ENCODE measurements at places on chromosomes 16 and 17.

DNA sequence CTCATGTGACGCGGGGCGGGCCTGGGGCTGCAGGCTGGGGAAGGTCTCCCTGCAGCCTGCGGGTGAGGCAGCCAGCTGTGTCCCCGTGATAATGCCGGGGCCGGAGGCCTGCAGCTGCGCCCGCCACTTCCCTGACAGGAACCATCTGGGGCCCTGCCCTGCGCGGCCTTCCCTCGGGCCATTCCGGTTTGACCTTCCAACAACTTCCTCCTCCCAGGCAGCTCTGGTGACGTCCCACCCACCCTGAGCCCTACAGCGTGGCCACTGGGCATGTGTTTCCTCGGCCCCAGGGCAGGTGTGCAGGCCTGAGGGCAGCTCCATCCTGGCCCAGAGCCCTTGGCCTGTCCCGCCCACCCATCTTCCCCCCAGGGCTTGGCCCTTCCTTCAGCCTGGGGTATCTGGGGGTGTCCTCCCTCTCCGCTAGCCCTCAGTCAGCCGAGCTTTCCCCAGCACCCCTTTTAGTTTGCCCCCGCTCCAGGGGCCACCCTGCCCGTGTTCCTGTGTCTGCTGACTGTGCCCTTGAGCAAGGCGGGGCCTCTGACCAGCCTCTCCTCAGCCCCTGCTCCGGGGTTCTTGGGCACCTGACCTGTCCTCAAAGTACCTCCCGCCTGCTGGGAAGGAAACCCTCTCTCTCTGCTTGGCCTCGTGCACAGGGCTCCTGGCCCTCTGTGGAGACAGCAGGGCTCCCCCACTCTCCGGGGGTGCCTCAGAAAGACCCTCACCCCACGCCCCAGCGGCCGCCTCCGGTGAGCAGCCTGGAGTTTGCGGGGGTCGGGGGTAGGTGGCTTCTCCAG, at the start of gene CBFA2T3:
CBFA2T3 (minus strand) TSS at position 190 of the 794 bp plus-strand sequence. CDS start 400 bp downstream, outside the sequence.
- no peak for DNase-seq

- DNase-seq, result no peak
These were observed 81.5 kb downstream of the NXN start for GRCh38 chr17:897970-898619.

GRCh38 chr16:20504418-20504817, 53.1 kb downstream of the ACSM2A start:
- DNase-seq, result no peak

- no peak for DNase-seq
These were observed 26.9 kb downstream of the NLRC5 start for GRCh38 chr16:57016301-57016700.

GRCh38 chr17:17382971-17383370, 79.8 kb downstream of the NT5M start:
- DNase-seq, result no peak

Measured in stimulated activated CD8-positive, alpha-beta memory T cell treated with anti-CD3 and anti-CD28 coated beads, Interleukin-15, amount 100 ng/mL, for 48 hours (primary cell).